CD4-positive, alpha-beta memory T cell (primary cell): ENCODE measurements at places on chromosomes 2 and 18.

- no peak for DNase-seq
Measured at GRCh38 chr2:238855891-238856580, 8.2 kb downstream of the TWIST2 start.

GRCh38 chr2:36367895-36368353 is 12.3 kb downstream of the CRIM1 start:
- DNase-seq, result no peak

- no peak for DNase-seq
Measured at GRCh38 chr2:43086451-43087221, 139.8 kb downstream of the ZFP36L2 start.

- no peak for DNase-seq
Measured at GRCh38 chr2:169705927-169706326, 11.7 kb downstream of the PHOSPHO2 start.

- no peak for DNase-seq
Measured at GRCh38 chr18:57014772-57015413, 132.0 kb upstream of the BOD1L2 start.

- DNase-seq, result no peak
Measured at GRCh38 chr2:126849486-126849885, 49.2 kb upstream of the TEX51 start.

DNA sequence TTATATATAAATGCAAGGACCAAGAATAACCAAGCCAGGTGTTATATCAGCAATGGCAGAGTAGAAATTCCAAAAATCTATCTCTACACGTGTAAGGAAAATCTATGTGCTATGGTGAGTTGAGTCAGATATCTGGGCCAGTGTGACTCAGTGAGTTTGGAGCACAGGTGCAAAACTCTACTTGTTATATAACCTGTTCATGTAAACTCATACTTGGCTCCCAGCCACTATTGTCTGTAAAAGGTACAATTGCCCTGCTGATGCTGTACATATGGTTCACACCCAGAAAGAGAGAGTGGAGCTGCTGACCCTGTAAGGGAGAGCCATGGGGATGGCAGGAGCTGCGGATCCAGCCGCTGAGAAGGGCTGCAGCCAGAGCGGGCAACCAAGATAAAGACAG is 112.0 kb downstream of the TRABD2A start:
- DNase-seq, result no peak

DNA sequence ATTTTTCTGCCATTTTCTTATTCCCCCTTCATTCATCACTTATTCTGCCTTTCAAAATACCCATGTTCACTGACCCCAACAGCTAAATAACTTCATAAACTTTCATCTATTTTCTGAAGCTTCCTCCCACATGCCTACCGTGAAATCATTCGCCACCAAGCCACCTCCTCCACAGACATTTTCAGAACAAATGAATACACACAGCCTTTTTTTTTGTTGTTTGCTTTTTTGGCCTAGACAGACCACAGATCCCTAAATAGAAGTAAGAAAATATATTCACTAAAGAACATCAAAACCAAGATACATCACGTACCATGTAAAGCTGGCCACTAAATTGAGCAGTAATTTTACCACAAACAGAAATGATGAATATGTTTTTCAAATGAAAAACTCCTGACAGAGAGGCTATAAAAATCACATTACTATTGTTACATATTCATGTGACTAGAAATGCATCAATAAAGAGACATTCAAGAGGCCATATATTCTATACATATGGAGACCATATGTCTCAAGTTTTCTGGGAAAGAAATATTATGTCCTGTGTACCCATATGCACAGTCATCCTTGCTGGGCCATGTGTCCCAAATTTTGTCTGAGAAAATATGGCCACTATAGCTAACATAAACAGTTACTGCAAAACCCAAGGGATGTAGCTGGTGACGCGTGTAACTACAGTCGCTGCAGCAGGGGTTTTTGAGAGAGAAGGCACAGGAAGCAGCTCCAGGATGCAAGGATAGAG is 200.3 kb downstream of the FBXO15 start:
- DNase-seq, result no peak

DNA sequence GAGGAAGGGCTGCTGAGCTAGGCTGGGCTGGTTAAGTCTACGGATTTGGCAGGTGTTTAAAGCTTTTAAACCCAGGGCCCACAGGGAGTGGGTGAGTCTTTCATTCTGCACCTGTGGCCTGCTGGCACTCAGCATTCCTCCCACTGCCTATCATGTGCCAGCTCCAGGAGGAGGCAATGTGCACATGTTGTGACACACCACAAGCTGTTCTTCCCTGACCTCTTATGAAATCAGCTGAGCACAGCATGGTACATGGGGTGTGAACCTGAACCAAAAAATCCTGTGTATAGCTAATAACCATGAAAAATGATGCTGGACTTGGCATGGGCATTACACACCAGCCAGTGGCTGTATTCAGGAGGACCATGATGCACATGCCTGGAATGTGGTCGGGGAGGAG is 297.9 kb upstream of the MMADHC start:
- DNase-seq, result no peak

DNA sequence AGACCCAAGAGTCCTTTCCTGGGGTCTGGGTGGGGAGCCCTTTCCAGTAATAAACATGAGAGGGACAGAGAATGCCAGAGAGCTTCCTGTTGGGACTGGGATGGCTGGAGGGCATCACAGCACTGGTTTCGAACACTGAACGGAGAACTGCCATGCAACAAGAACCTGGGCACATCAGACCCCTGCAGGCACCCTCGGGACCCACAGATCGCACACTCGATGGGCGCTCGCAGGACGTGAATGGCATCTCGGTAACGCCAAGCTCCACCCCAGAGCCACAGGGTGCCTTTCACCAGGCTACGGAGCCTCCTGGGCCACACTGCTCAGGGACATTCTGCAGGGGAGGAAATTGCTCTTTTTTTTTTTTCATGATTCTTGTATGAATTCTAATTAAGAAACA is 25.1 kb downstream of the SLC66A2 start:
- no peak for DNase-seq

- DNase-seq, result no peak
Measured at GRCh38 chr2:16256601-16257321, 316.4 kb downstream of the MYCN start.

GRCh38 chr2:80852079-80852807 is 547.7 kb upstream of the LRRTM1 start:
- DNase-seq, result no peak

GRCh38 chr2:140295767-140296166 is 1515.6 kb upstream of the NXPH2 start:
- DNase-seq, result no peak

GRCh38 chr18:525036-525797 is 24.7 kb upstream of the COLEC12 start:
- DNase-seq, result no peak

DNA sequence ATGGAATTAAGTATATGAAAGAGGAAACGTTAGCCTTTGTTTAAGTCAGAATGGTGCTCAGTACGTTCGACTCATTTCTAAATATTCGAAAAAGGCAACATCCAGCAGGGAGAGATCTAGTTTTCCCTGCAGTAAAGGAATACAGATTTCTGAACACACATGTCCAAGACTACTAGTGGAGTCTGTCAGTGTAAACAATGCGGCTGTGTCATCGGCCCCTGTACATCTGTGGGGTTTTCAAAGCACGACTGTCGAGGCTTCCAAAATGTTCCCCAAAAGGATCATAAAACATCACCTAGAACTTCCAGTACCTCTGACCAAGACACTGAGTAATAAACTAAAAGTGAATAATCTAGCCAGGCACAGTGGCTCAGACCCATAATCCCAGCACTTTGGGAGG is 112.8 kb downstream of the ZNF516 start:
- DNase-seq, result no peak

DNA sequence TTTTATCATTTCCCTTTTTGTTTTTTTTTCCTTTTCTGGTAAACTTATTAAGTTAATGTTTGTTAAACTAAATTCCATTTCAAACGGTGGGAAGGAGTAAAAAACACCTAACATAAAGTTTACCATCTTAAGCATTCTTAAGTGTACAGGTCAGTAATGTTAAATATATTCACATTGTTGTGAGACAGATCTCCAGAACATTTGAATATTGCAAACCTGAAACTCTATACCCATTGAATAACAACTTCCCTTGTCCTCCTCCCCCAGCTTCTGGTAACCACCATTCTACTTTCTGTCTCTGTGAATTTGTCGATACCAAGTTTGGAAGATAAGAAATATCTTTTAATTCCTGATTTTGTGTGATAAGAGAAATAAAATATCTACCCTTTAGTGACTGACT is 12.0 kb upstream of the NAT8 start:
- DNase-seq, result no peak

DNA sequence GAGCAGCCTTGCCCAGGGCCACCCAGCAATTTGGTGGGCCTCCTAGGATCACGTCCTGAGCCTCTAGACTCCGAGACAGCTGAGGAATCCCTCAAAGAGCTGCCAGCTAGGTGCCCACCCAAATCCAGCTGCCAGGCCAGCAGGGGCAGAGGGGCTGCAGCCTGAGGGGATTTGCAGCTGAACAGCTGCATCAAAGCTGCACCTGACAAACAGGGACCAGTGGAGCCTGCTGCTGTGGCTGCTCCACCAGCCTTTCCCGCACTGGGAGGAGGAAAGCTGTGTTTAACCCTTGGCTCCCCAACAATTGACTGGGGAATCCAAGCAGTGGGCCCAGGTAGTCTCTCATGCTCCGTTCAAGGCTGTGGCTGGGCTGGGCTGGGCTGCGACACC is 8.2 kb downstream of the ADRA2B start:
- peak; percentile 33 for DNase-seq

DNA sequence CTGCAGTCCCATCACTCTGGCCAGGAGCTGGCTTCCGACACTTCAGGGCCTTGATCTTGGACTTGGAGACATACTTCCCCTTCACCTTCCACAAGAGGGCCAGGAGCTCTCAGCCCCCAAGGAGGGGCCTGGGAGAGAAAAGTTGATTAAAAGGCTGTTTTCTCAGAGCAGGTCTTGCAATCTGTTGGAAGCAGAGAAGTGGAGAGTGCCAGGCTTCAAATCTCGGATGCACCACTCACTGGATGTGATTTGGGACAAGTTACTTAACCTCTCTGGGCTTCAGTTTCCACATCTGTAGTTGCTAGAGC is 255.3 kb downstream of the CYP26B1 start:
- DNase-seq, result no peak

GRCh38 chr2:52181080-52181479 is 1149.1 kb upstream of the NRXN1 start:
- no peak for DNase-seq

- no peak for DNase-seq
Measured at GRCh38 chr2:25688236-25688635, 14.9 kb upstream of the DTNB start.

- DNase-seq, result no peak
Measured at GRCh38 chr2:19893520-19894133, 8.2 kb downstream of the TTC32 start.

GRCh38 chr2:191187105-191187829 is 36.5 kb upstream of the STAT4 start:
- DNase-seq, result no peak

DNA sequence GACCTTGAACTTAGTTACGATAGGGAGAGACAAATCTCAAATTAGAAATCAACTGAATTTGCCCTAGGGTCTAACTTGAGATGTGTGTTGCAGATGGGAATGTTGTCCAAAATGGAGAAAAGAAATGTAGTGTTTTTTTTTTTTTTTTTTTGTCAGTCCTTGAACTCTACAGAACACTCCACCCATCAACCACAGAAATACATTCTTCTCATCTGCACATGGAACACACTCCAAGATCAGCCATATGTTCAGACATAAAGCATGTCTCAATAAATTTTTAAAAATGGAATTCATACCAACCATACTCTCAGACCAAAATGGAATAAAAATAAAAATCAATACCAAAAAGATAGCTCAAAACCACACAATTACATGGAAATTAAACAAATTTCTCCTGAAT is 526.5 kb downstream of the FBXO15 start:
- DNase-seq, result no peak

GRCh38 chr2:174965992-174966744 is 39.0 kb downstream of the CHN1 start:
- DNase-seq, result no peak

GRCh38 chr2:220552790-220553535 is 925.5 kb downstream of the SLC4A3 start:
- no peak for DNase-seq

- DNase-seq, result no peak
Measured at GRCh38 chr18:67183398-67183797, 333.1 kb downstream of the DSEL start.

- DNase-seq, result no peak
Measured at GRCh38 chr2:168683996-168684395, 118.4 kb upstream of the NOSTRIN start.

DNA sequence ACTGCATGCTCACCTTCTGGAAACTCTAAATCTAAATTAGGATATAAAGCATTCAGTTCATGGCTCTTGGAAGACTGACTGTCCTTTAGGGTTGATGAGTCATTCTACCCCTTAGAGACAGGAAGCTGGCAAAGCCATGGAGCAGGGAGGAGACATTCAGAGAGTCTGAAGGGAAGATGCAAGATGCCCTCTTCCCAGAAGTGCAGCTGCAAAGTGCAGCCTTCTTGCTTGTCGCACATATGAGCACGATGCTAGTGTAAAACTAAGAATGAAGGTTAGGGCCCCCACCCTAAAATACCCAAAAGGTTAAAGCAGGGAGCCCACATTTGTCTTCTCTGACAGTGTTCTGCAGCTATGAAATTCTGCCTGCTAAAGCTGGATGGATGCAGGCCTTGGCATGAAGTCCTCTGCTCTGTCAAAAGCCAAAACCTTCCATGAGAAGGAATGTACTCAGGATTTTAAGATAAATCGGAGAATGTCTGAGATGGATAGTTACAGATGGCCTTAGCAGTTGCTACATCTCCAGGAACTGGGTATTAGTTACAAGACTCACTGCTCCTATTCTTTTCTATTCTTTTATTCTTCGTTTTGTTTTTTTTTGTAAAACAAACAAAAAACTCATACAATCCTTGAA is 89.7 kb downstream of the POLE4 start:
- DNase-seq, result no peak

- DNase-seq, result peak; percentile 48
Measured at GRCh38 chr2:42238644-42239288, 69.6 kb downstream of the EML4 start.

DNA sequence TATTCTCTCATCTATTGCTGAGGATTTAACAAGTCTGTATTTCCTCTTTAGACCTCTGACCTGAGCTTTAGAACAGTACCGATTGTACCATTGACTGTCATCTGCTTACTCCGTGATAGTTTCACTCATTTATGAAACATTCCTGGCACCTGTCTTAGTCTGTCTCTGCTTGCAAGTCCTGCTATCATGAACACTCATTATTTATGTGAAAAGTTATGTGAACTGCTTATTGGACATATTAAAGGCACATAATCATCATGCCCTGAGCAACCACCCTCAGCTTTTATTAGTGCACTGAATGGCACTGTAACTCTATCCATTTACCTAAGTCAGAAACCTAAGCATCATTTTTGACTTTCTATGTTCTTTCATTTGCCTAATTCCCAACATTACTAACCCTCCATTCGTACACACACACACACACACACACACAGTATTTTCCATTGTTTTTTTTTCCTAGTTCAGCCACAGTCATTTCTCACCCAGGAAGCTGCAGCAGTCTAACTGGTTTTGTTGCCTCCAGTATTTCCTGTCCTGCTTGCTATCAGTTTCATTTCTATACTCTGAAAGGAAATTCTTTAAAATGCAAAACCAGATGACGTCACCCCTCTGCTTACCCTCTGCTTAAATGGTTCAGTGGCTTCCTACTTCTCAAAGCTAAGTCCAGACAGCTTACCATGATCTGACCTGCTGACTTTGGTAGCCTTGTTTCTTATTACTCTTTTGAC is 146.1 kb downstream of the HAUS1 start:
- DNase-seq, result peak; percentile 73
